ENCODE measurements at places on chromosomes 12 and 14.

- no peak for DNase-seq
These were observed 68.2 kb upstream of the E2F7 start for GRCh38 chr12:77133566-77133965.

GRCh38 chr12:15863372-15863771 is 18.8 kb upstream of the STRAP start:
- no peak for DNase-seq

- no peak for DNase-seq
These were observed 10.0 kb downstream of the SPRING1 start for GRCh38 chr12:116727891-116728290.

- DNase-seq, result no peak
These were observed 65.2 kb upstream of the ACTN1 start for GRCh38 chr14:69044296-69044695.

DNA sequence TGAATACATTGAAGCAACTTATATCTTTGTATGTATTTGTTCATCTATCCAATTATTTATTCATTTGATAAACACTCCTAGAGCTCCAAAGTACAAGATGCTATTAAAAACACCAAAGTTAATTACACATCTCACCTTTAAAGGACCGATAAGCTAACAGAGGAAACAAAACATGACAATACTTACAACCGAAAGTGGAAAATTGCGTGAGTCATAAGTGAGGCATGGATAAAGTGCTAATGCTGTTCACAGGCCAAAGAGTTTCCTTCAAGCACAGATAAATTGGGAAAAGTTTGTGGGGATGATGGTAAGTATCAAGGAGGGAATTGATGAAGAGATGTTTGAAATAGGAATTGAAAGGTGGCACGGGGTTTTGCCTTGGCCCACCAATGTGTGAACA is 172.8 kb upstream of the KITLG start:
- no peak for DNase-seq

DNA sequence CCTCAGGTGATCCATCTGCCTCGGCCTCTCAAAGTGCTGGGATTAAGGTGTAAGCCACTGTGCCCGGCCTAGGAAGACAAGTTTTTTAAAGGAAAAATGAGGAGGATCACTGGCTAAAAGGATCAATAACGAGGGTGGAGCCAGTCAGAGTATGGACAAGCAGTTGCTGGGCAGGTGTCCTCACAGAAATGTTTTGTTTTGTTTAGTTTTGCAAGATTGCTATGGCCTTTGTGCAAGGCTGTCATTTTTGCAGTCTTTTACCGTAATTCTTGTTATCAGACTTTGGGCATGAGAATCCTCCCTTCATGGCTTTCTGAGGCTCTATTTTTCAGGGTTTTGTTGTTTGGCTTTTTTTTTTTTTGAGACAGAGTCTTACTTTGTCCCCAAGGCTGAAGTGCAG is 11.9 kb upstream of the METAP2 start:
- no peak for DNase-seq

Measured in activated T-cell treated with anti-CD3 and anti-CD28 coated beads, Interleukin-2, amount 50 U/mL, for 4 hours (primary cell).